ENCODE measurements at places on chromosomes 3 and 15.

DNA sequence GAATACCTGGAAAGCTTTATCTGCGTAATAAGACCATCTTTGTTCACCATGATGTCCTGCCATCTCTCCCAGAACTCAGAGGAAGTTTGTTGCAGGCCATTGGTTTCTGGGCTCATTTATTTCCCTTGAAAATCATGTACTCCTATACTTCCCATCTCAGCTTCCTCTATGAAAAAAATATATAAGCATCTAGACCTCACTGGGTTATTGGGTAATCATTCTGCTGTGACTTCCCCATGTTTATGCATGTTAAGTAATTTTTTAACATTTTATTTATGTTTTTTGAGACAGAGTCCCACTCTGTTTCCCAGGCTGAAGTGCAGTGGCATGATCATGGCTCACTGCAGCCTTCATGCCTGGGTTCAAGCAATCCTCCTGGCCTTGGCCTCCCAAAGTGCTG is 184.5 kb downstream of the ZPLD1 start:
- no peak for DNase-seq

- no peak for DNase-seq
Measured at GRCh38 chr3:157248590-157249422, 88.9 kb upstream of the CCNL1 start.

DNA sequence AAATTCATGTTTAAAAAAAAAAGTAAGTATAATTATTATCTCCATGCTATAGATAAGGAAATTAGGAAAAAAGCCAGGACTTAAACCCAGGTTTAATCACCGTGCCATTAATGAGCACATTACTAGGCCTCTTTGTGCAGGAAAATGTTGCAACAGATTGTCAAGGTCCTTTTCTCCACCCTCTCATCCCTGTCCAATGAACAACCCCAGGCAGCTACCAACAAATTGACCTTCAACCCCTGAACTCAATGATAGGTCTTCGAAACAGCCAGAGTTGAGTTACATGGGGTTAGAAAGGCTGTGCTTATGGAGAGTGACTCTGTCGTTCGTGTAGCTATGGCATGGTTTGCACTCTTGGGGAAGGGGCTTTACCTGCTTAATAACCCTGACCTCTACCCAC is 84.2 kb upstream of the CTNNB1 start:
- DNase-seq, result no peak

DNA sequence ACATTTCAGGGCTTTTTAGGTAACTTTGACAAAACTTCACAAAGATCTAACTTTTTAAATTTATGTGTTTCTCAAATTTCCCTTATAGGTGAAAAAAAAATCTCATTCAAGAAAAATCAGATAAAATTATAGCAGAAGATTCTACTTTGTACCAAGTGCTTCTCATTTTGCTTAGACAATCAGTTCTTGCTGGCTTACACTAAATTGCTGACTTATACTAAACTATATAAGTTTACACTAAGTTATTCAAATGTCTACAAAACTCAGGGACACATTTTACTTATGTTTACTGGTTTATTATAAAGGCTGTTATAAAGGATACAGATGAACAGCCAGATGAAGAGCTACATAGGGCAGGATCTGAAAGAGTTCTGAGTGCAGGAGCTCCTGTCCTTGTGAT is 195.1 kb downstream of the ZPLD1 start:
- no peak for DNase-seq

DNA sequence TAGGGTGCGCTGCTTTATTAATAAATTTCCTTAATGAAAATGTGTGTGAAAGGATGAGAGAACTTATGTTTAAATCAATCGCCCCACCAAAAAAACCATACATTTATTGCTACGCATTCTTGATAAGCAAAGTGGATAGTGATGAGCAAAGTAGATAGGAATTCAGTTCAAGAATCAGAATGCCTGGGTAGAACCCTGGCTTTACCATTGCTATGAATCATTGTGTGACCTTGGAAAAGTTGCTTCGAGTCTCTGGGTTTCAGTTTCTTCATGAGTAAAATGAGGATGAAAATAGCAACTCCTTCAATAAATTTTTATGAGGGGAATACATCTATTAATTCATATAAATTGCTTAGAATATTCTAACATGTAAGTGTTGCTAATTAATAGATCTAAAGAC is 2.6 kb upstream of the ALCAM start:
- no peak for DNase-seq

DNA sequence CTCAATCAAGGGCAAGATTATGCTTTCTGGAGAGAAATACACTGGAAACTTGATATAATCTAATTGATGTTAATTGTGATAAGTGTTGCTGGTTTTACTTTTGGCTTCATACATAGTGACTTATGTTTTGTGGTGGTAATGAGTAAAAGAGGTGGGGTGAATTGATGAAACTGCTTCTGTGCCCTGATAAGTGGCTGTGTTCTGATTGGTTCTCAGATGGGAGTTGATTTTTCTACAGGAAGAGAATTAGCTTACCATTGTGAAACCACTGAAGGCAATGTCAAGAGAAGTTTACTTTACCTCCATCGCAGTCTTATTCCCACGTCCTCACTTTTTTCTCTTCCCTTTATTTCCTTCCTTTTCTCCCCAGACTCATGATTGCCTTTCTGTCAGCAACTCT is 23.8 kb downstream of the TMEM45A start:
- no peak for DNase-seq

DNA sequence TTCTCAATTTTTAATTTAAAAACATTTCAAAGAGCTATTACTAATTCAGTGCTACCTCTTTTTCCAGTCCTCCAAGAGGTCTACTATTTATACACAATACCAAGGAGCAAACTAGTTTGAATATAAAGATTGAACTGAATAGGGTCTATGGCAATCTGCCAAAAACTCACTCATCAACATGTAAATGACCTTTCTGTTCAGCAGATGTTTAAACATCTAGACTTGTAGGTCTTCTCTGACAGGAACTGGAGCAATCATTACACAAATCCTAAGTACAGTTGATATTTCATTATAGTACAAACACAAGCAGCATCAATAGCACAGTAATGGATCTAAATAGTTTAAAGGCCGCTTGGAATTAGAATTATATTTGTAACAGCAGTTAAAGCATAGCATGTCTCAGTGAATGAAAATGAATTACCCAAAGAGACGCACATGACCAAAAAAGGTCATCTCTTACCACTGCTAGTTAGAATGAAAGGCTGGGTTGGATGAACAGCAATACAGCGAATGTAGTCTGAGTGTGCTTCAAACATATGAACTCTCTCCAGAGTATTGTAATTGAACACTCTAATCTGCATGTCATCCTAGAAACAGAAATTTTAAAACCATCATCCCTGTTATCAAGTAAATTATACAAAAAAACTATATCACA is 10.7 kb downstream of the COPB2 start:
- no peak for DNase-seq

GRCh38 chr15:41892621-41893421 is 1.0 kb downstream of the SPTBN5 start:
- peak; percentile 26 for DNase-seq

DNA sequence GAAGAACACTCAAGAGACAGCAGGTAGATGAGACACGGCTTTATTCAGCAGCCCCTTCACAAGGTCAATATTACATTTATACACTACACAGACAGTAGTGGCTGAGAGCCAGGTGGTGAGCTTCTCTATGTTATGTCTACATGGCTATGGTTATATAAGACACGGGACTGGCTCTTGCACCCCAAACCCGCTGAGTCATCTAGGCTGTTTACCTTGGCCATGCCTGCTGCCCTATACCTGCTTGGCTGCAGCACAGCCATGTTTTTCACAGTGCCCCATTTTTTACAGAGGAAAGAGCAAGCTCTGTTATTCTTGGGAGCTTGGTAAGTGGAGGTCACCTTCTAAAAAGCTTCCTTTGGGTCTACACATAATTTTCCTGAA is 231.6 kb downstream of the IGSF11 start:
- DNase-seq, result no peak

GRCh38 chr3:8282541-8283165 is 219.0 kb upstream of the LMCD1 start:
- no peak for DNase-seq

DNA sequence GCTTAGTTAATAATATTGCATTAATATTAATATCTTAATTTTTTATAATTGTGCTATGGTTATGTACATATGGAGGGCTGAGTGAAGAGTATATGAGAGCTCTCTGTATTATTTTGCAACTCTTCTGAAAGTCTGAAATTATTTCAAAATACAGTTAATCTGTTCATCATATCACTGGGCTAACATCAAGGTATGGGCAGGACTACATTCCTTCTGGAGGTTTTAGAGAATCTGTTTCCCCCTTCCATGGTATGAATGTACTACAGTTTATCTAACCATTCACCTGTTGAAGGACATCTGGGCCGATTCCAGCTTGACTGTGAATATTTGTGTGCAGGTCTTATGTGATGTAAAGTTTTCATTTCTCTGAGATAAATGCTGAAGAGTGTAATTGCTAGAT is 5.1 kb downstream of the IL20RB start:
- DNase-seq, result no peak

- no peak for DNase-seq
Measured at GRCh38 chr3:175598740-175599139, 739.6 kb downstream of the NAALADL2 start.

DNA sequence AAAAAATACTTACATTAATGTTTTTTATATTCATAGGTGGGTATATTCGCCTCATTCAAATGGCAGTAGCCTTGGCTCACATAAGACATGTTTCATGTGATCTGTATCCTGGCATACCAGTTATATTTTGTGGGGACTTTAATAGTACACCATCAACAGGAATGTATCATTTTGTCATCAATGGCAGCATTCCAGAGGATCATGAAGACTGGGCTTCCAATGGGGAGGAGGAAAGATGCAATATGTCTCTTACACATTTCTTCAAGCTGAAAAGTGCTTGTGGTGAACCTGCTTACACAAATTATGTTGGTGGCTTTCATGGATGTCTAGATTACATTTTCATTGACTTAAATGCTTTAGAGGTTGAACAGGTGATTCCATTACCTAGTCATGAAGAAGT is 3.5 kb downstream of the PDE12 start:
- DNase-seq, result no peak

DNA sequence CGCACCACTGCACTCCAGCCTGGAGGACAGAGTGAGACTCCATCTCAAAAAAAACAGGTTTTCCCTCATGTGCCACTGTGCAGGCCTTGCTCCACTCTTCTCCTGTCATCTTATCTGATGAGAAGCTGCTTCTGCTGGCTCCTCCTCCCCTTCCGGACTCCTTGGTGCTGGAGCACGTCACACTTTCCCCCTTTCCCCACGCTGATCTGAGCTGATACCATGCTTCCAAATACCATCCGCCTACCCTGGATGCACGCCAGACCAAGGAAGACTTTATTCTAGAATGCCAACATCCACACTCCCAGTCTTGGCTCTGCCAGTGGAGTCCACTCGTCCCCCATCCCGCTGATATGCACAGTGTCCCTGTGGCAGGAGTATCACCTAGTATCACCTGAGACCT is 31.3 kb downstream of the HOMER2 start:
- no peak for DNase-seq

- no peak for DNase-seq
Measured at GRCh38 chr15:33089878-33090757, 104.4 kb downstream of the FMN1 start.

- peak; percentile 88 for DNase-seq
Measured at GRCh38 chr15:94584833-94585244, 353.5 kb downstream of the MCTP2 start.

DNA sequence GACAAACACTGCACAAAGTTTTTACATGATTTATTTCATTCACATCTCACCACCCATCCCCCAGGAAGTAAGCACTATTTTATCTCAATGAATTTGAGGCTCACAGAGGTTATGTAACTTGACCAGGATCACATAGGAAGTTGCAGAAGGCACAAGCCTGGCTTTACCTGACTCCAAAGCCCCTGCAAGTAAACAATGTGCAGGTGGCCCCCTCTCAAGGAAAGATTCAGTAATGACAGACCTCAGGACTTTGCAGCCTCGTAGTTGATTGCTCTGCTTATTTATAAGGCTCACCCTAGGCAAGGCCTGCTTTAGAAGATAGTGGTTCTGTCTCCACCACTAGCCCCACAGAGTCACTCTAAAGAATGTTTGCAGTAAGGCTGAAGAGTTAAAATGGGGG is 79.8 kb upstream of the MDFIC2 start:
- DNase-seq, result no peak

DNA sequence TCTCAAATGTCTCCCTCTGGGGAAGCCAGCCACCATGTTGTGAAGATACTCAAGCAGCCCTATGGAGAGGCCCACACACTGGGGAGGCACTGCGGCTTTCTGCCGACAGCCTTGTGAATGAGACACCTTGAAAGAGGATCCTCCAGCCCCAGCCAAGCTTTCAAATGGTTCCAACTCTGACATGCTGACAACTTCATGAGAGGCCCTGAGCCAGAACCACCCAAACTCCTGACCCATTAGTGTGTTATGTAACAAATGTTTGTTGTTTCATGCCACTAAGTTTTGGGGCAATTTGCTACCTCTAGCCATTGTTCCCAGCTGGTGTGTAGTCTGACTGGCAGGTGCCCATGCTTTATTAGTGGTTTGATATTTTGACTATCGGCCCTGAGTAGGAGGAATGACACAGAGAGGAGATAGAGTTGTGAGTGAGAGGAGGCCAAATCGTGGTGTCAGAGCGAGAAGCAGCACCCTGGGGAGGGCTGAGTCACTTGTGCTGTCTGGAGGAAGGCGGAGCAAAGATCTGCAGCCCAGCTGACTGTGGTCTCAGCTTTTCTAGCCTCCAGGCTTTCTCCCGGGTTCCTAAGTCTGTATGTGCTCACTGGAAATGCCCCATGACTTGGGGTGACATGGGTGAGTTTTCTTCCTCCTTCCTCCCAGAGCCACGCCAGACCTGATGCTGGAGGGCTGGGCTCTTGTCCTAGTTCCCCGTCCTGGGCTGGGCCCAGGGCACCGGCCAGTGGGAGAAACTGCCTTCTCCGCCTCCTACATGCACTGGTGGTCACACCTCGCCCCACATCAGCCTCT is 56.7 kb upstream of the BLM start:
- DNase-seq, result peak; percentile 90

DNA sequence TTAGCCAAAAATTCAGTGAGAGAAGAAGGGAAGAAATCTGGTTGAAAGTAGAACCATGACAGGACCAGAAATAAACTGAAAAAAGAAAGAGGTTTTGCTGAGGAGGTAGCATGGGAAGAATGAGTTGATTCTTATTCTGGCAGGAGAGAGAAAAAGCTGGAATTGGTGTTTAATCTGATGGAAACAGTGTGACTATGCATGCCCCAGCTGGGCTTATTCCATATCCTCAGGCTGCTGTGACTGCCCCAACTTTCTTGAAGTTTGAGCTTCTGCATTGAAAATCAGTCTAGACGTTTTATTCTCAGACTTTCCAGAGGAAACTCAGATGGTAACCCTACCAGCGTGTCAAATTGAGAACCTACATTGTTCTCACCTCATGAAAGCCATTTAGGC is 352.5 kb upstream of the DCBLD2 start:
- DNase-seq, result no peak

GRCh38 chr15:63860155-63860554 is 26.4 kb upstream of the HERC1 start:
- DNase-seq, result peak; percentile 82

- no peak for DNase-seq
Measured at GRCh38 chr15:84969257-84969656, 12.4 kb upstream of the PDE8A start.

GRCh38 chr15:34252545-34252944 is 27.7 kb downstream of the EMC4 start:
- DNase-seq, result no peak

GRCh38 chr15:25790000-25790660 is 73.0 kb downstream of the ATP10A start:
- DNase-seq, result peak; percentile 76

GRCh38 chr15:95988574-95988887 is 342.0 kb upstream of the NR2F2 start:
- no peak for DNase-seq

All from activated naive CD4-positive, alpha-beta T cell treated with anti-CD3 and anti-CD28 coated beads for 36 hours (primary cell).